ENCODE measurements at places on chromosomes 11 and 22. TPM values are rescaled to one million over a fixed set of nuclear protein-coding genes. Genes with fewer than 3 reads are reported as not detected.

- no peaks in the 10 kb centered on the region for H3K36me3 ChIP-seq
- H3K27me3 ChIP-seq: no peaks in the 10 kb centered on the region
- H3K4me1 ChIP-seq: peaks cover 8% of the 10 kb centered on the region
- H3K4me3 ChIP-seq: no peak overlapping the region
Observed at GRCh38 chr11:64566042-64566914, 24.7 kb upstream of the SLC22A12 start.

DNA sequence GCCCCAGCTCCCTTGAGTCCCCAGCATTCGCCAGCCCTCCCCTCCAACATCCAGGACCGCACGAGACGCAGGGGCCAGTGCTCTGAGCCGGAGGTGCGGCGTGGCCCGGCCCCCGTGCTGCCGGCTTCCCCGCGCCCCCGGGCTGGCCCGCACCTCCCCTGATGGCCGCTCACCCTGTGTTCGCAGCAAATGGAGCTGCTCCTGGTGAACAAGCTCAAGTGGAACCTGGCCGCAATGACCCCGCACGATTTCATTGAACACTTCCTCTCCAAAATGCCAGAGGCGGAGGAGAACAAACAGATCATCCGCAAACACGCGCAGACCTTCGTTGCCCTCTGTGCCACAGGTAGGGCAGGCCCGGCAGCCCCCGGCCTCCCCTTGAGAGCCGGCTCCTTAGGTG lies 2.7 kb downstream of the CCND1 start:
- no peak for DNase-seq
- peak overlapping the region; percentile 84 for H3K27ac ChIP-seq
- H3K4me1 ChIP-seq: peaks cover 55% of the 10 kb centered on the region

DNA sequence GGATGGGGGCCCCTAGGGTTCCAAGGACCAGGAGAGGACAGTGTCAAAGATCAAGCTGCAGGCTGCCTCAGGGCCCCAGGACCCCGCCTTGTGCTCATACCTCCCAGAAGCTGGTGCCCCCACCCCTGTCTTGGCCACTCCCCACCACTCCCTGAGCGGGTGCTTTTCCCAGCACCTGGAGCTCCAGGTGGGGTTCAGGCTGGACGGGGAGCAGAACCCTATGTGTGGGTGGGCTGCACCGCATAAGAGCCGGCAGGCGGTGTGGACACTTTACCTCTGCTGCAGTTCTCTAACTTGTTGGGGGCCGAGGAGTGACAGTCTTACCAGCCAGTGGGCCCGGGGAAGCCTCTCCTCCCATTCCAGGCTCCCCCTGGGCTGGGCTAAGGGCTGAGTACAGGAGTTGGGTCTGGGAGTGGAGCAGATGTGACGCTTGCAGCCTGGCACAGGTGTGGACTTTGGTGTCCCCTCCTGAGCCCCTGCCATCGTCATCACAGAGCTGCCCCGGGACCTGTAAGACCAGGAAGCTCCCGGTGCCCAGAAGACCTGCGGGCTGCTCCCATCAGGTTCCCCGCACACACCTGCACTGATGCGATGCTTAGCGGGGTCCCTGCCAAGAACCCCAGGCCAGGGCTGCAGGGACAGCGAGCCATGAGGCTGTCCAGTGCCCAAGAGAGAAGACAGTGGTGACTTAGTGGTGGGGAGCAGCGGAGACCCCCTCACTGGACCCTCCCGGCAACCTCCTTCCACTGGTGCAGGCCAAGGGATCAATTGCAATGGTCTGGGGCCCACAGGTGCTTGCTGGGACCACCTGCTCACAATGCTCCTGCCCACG lies 674.5 kb downstream of the BRD1 start:
- no peaks in the 10 kb centered on the region for H3K36me3 ChIP-seq
- H3K27me3 ChIP-seq: no peaks in the 10 kb centered on the region
- no peak overlapping the region for H3K4me3 ChIP-seq

- H3K4me1 ChIP-seq: no peaks in the 10 kb centered on the region
- H3K27ac ChIP-seq: no peak overlapping the region
- H3K4me3 ChIP-seq: no peak overlapping the region
- DNase-seq: no peak
- no peaks in the 10 kb centered on the region for H3K36me3 ChIP-seq
- H3K27me3 ChIP-seq: no peaks in the 10 kb centered on the region
Observed at GRCh38 chr11:128180441-128181087, 406.8 kb downstream of the ETS1 start.

GRCh38 chr11:75706260-75706729 lies 11.3 kb upstream of the MOGAT2 start:
- H3K27ac ChIP-seq: no peak overlapping the region
- H3K36me3 ChIP-seq: no peaks in the 10 kb centered on the region
- H3K4me3 ChIP-seq: no peak overlapping the region
- H3K27me3 ChIP-seq: no peaks in the 10 kb centered on the region

- H3K27me3 ChIP-seq: no peaks in the 10 kb centered on the region
- H3K27ac ChIP-seq: no peak overlapping the region
- peak; percentile 61 for DNase-seq
- H3K36me3 ChIP-seq: no peaks in the 10 kb centered on the region
Observed at GRCh38 chr11:59053387-59053786, 32.7 kb upstream of the GLYATL1B start.

TP53I11 gene
- 65.5 TPM for total RNA-seq

MS4A12 gene
- total RNA-seq: not detected

CSNK2A3 gene
- 2.9 TPM for total RNA-seq
